Heart left ventricle (tissue), 16 donors: ENCODE measurements at places on chromosomes 7 and 10. TPM values are rescaled to one million over a fixed set of nuclear protein-coding genes. Genes with fewer than 3 reads are reported as not detected.
A peak's percentile ranks its signal among the peaks of the same experiment; 100 is the strongest.

The ADARB2 gene
- 0.07 TPM for total RNA-seq

The RADIL gene
- 1.1 TPM for total RNA-seq

- no peak for DNase-seq
- no peaks in the 10 kb centered on the region for H3K36me3 ChIP-seq
- H3K27ac ChIP-seq: no peak overlapping the region
- H3K4me3 ChIP-seq: no peak overlapping the region
- peaks cover 30% of the 10 kb centered on the region for H3K4me1 ChIP-seq
- H3K27me3 ChIP-seq: no peaks in the 10 kb centered on the region
These were observed 208.0 kb downstream of the ZNF365 start for GRCh38 chr10:62582101-62582705.

DNA sequence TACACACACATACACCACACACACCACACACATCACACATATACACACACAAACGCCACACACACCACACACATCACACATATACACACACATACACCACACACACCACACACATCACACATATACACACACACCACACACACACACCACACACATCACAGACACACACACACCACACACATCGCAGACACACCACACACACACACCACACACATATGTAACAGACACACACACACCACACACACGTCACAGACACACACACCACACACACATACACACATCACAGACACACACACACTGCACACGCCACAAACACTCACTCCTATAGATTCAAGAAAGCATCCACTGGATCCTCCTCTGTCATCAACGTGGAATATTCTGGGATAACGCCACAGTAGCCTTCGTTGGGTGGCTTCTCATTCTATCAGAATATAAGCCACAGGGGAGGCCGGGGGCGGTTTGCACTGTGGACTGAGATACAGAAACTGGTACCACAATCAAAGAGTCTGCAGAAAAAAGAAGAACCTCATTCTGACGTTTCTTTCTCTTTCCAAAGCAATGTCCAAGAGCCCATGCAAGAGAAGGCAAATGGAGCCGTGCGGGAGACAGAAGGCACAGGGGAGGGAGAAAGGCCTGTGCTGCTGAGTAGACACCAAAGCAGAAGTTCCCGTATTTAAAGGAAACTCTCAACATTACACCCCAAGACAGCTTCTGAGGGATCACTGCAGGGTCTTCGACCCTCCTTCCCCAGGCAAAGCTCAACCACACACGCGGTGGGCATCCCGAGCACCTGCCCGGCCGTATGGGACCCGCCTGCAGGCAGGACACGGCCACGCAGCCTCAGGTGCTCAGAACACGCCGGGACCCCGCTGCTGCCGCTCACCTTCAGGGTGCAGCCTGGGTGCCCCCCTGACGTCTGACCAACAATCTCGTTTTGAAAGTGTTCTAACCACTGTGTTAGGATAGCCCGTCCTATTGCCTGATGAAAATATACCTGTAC, 321.2 kb downstream of the DNAJB6 start:
- peak; percentile 53 for DNase-seq
- H3K36me3 ChIP-seq: no peaks in the 10 kb centered on the region
- peaks cover 3% of the 10 kb centered on the region for H3K27me3 ChIP-seq

DNA sequence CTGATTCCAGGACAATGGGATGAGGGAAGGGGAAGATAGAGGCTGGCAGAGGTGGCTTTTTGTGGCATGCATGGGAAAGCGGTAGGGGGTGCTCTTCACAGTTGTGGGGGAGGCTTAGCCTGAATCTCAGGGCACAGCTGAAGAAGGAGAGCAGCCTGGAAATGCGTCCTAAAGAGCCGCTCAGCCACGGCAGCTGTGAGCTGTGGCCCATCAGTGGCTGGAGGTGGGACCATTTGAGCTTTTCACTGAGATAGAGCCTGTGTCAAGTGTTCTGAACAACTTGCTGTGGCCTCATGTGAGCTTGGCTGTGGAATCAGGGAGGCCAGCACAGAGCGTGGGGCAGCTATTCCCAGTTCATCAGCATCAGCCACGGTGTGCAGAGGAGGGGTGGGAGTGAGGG, 100.3 kb upstream of the INSYN2A start:
- no peaks in the 10 kb centered on the region for H3K36me3 ChIP-seq
- H3K27me3 ChIP-seq: no peaks in the 10 kb centered on the region
- H3K27ac ChIP-seq: no peak overlapping the region
- peaks cover 4% of the 10 kb centered on the region for H3K4me1 ChIP-seq
- H3K4me3 ChIP-seq: no peak overlapping the region
- DNase-seq: no peak

DNA sequence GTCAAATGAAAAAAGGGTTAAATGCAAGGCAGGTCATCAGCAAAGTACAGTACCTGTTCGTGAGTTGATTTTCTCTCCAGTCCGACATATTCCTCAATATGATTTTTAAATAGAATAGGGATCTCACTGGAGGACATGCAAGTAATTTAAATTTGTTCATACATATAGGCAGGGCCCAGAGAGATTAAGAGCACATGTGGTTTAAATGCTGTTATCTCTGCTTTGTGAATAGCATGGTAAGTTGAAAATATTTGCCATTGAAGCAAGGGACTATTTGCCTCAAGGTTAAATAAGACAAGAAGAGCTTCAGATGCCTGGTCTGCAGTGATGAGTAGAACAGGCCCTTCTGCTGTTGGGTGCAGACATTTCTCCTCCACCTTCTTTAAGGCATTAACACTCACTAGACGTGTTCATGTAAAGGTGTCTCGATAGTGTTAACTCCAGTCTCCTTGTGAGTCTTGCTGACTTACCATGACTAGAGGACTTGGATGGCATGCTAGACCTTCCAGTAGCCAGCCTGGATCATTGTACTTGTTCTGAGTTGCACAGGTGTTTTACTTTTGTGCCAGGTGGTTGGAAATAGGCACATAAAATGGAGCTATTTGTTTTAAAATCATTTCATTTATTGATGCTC, 15.6 kb upstream of the AKR1C3 start:
- H3K27ac ChIP-seq: no peak overlapping the region
- no peaks in the 10 kb centered on the region for H3K36me3 ChIP-seq
